GM18507 (cell line): ENCODE measurements at places on chromosomes 7 and 10.

DNA sequence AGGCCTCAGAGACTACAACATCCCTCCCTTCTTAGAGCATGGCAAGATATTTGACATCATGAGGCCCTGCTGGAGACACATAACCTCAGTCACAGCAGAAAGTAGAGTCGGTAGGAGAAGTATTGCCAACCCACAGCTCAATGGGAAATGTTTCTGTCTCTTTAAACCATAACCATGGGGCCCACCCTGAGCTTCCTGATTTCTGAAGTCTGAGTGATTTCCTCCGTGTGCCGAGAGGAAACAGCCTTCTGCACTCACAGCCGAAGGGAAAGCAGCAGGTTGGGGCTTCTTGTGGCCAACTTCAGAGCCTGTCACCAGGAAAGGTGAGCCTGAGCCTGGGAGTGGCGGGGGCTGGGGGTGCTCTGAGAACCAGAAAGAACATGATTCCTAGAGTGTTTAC, at the start of gene GIMAP1:
Gene GIMAP1, plus strand, starts transcription at position 246 of the 400 bp plus-strand sequence. CDS start 2,435 bp downstream, outside the sequence.
- DNase-seq = no peak

GRCh38 chr7:148191391-148192065, 399.0 kb upstream of the C7orf33 start:
- no peak for DNase-seq

- DNase-seq = no peak
Measured at GRCh38 chr7:101235050-101235449, 2.6 kb downstream of the CLDN15 start.

GRCh38 chr10:56583316-56583715, 222.3 kb upstream of the ZWINT start:
- no peak for DNase-seq

- no peak for DNase-seq
Measured at GRCh38 chr7:141203586-141203985, 129.7 kb downstream of the TMEM178B start.

GRCh38 chr10:77967611-77968022, 41.1 kb upstream of the DLG5 start:
- no peak for DNase-seq

- DNase-seq = peak; percentile 53
Measured at GRCh38 chr10:317271-317769, 182.1 kb downstream of the ZMYND11 start.
